ENCODE measurements at places on chromosomes 5 and 9.
A peak's percentile ranks its signal among the peaks of the same experiment; 100 is the strongest.

DNA sequence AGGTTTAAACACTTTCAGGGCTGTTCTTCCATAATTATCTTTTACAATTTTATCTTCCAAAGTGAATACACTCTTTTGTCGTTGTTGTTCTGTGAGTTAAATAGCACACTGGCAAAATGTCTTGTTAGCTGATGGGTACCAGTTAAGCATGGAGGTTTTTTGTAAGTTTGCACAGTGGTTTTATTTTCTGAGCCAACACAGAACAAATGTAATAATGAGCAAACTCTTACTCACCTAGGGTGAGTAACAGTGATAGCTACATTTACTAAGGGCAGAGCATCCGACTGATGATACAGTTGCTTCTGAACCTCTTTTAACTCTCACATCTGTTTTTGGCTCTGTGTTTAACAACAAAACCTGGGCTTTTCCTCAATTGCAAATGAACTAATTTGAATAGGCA lies 103.2 kb downstream of the CTNND2 start:
- DNase-seq: no peak

- DNase-seq: no peak
These were observed 52.6 kb downstream of the MED27 start for GRCh38 chr9:132026932-132027585.

GRCh38 chr5:164394686-164395194 lies 889.3 kb downstream of the MAT2B start:
- DNase-seq: no peak

- no peak for DNase-seq
These were observed 81.3 kb downstream of the TNC start for GRCh38 chr9:115036691-115037090.

- DNase-seq: no peak
These were observed 203.9 kb downstream of the PLK2 start for GRCh38 chr5:58255970-58256369.

DNA sequence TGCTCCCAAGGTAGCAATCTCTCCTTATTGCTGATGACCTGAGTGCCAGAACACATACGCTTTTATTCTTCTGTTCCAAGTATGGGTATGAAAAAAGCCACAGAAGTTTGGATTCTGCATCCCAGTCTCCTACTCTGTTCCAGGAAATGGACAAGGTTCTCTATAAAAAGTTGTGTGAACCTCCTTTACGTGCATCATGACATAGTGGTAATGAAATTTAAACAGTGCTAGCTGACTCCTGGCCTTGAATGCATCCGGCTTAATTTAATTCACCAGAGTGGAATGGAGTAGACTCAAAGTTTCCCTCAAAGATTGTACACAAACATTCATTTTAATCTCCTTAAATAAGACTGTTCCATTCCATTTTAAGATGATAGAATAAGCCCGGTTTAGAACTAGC lies 68.9 kb downstream of the LURAP1L start:
- no peak for DNase-seq

DNA sequence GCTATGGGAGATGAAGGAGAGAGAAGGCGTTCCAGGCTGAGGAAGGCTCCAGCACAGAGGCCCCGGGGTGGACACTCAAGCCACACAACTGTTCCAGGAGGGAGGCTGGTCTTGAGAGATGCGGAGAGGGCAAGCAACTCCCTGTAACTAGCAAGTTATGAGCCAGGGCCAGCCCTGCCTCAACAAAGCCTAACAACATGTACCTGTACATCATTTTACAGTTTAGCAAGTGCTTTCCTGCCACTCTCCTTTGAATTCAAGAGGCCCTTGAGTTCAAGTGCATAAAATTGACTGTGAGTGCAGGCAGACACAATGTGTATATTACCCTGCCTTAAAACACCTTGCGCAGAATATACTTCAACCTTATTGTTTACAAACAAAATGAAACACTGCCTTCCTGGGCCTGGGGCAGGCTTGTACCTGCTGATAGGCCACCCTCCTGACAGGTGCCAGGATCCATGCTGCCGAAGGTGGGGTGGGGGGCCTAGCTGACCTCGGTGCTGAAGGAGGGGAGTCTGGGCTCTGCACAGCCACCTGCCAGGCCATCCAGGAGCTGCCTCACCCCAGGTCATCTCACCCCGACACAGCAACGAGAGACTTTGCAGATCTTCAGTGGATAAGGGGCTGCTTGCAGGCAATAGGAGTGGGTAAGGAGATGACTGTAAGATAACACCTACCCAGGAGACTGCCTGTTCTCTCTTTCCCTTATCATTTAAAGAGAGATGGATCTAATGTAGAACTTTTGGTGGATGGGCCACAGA lies 80.0 kb downstream of the PPARGC1B start:
- no peak for DNase-seq

DNA sequence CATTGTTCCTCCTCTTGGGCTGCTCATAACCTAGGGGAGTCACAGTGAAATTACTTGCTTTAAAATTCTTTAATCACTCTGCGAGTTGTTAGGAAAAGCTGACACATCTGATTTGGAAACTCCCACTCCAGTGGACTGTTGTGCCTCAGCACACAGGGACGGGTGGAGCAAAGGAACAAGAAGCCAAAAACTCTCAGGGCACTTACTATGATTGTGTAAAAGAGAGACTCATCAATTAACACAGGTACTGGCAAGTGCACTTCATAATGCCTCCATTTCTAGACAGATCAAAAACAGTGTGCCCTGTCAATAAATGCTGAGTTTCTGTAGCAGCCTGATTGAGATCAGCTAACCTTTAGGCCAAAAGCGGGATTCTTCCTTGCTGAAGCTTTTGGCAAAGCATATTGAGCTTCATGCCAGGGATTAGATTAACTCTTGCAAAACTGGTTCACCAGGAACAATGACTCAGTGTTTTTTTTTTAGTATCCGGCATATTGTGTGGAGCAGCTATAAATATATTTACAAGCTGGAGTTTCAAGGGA lies 55.9 kb downstream of the TMC1 start:
- DNase-seq: no peak

DNA sequence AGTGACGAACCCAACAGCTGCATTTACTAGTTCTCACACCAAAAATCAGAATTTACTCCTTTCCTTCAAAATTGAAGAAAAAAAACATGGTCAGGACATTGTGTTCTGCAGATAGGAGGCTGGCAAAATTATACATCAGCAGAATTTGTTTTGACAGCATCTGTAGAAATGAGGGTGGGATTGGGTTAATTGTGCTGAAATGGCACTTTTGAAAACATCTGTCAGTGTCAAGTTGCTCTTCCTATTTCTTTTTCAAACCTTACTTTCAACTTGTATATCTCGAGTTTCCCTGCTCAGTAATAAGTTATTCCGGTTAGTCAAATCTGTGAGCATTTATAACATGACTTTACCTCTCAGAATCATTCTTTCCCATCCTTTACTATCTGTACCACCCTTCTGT lies 19.8 kb downstream of the WDR36 start:
- no peak for DNase-seq

DNA sequence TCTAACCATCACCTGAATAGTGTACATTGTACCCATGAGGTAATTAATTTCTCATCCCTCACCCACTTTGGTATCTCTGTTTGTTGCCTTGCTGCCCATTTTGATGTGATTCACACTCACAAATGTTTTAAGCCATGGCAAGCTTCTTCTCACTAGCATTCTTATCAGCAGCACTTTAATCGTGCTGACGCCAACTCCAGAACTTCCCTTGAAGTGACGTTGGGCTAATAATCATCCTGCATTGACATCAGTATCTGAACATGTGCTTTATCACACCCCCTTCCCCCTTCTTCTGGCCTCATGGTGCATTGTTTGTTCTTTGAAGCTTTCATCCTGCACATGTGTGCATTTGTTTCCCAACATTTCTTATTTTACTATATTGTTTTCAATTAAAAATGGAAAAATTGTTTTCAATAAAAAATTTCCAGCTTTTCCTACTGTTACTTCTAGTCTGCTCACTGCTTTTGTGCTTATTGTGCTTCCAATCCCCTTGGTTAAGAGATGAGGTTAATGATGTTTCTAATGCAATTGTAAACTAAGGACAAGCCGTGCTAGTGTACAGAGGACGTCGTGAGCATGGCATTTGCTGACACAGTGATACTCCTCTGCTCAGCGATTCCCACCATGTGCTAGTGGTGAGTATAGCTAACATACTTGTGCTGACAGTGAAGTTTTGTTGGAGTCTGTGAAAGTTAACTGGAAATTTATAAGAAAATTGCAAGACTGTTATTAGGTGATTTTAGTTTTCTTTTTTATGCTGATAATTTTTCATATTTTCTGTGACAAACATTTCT lies 238.5 kb downstream of the KDM4C start:
- DNase-seq: no peak

DNA sequence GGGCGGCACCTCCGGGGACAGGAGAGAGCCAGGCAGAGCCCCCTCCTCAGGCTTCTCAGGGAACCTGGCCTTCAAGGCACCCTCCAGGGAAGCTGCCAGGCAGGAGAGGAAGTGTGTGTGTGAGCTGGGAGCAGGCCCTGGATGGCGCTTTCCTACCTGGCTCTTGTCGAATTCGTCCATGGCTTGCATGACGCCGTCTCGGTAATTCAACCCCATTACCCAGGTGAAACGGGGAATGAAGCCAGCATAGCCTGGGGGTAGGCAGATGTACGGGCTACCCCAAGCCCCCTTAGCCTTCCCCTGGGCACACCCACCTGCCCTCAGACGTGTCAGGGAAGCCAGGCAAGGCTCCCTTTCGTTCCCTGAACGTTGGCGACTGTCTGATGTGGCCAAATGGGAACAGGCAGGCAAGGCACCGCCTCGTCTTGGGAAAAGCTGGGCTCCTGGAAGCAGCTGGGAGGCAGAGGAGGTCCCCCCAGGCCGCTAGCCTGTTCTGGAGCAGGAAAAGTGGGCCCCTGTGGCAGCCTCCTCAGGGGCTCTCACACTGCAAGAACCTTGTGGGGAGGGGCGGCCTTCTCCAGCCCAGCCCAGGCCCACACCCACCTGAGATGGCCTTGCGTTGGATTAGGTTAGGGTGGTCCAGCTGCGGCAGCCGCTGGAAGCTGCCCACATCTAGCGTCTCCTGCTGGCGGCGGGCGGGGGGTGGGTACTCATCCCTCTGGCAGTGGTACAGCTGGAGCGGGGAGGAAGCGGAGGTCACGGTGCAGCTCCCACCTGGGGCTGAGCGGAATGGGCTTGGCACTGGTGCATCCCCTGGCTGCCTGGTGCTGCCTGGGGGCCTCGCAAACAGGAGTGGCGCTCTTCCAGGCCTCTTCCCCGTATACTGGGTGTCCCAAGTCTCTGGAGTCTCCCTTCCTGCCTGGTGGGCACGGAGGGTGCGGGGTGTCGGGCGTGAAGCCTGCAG lies 3.7 kb downstream of the TUBB4B start:
- no peak for DNase-seq

DNA sequence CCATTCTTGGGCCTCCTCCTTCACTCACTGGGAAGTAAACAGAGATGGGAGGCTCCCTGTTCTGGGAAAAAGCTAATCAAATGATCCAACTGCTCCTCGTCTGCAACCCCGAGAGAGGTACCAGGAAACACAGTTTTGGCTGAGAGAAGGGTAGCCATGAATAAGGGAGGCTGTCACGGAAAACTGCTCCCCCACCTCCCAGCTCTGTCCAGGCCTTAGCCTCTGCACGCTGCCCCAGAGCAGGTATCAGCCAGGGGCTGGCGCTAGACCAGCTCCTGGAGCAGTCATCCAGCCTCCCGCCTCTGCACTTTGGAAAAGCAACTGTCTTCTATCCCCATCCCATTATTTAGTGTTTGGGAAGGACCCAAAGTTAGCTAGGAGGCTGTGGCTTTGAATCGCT lies 266.1 kb downstream of the NDUFS4 start:
- DNase-seq: no peak

GRCh38 chr9:89422151-89422975 lies 75.5 kb downstream of the SEMA4D start:
- no peak for DNase-seq

DNA sequence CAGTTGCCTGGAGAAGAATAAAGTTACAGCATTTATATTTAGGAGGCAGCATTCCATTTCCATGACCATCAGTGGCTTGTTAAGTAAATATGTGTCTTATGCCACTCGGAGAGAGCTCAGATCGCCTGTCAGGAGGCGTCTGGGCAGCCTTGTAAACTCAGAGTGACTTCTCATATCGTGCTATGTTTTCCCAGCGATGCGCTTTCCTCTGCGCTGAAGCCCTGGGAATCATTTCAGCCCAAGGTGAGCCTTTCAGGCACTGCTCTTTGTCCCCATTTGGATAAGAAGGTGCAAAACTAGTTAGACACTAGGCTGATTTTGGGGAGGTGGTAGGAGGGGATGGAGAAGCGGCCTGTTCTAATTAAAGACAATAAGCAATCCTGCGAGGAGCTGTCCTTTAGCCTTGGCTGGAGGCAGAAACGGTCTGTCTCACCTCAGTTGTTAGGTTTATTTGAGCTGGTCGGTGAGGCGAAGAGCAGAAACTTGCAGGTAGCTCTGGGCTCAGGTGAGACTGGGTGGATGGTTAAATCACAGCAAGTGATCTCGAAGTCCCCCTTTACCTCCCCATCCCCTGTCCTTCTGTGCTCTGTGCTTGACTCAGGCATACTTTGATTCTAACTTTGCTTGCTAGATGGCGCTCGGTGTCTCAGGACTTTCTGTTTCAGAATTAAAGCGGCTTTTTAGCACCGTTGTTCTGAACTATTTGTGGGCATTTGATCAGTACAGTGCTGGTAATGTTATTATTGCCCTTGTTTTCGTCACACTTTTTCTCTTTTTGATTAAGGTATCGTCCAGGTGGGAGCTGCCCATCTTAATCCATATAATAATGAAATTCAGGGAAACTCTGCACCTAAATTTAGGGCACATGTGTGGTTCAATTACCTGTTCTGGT lies 24.6 kb downstream of the NR2F1 start:
- peak; percentile 7 for DNase-seq

DNA sequence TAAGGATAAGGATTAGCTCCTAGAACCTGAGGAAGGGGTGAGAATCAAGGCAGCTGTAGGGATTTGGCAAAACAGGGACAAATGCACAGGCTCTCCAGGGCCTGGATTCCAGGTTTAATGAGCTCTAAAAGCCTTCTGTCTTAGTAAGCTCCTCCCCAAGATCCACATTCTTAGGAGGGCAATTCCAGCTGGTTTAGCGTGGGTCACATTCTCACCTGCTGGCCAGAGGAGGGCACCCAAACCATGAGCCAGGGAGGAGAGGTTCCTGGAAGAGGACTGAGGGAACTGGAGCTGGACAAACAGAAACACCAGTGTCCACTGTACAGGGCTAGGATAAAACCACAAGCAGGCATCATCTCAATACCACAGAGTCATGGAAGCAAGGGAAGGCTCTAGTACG lies 480.0 kb downstream of the CCDC171 start:
- DNase-seq: no peak

- DNase-seq: no peak
These were observed 14.0 kb downstream of the OR13J1 start for GRCh38 chr9:35856206-35856605.

GRCh38 chr5:64526734-64527439 lies 21.1 kb downstream of the RGS7BP start:
- DNase-seq: no peak

DNA sequence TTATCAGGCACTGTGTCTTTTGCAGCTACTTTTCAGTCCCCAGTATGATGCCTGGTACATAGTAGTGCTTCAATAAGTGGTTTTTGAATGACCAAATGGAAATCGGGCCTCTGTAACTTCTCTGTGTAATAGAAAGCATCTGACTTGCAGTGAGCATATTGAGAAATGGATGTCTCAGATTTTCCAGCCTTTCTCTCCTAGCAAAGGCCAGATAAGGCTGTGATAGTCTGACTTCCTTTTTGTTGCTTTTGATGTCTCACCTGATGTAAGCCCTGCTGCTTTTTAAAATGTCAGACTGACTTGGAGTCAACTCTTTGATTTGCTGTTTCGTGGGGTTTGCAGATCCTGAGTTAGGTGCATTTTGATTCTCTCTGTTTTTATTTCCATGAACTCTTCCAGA lies 590.0 kb upstream of the ZNF608 start:
- no peak for DNase-seq

- DNase-seq: no peak
These were observed 32.7 kb upstream of the FCN2 start for GRCh38 chr9:134847752-134848432.

- DNase-seq: no peak
These were observed 28.4 kb upstream of the LTC4S start for GRCh38 chr5:179765400-179765799.

Data from DMS 273 treated with DMSO at 0.1 percent for 48 hours (cell line).